Cerebellum (tissue), 4 donors: ENCODE measurements at places on chromosomes 7 and 10.
A peak's percentile ranks its signal among the peaks of the same experiment; 100 is the strongest.

DNA sequence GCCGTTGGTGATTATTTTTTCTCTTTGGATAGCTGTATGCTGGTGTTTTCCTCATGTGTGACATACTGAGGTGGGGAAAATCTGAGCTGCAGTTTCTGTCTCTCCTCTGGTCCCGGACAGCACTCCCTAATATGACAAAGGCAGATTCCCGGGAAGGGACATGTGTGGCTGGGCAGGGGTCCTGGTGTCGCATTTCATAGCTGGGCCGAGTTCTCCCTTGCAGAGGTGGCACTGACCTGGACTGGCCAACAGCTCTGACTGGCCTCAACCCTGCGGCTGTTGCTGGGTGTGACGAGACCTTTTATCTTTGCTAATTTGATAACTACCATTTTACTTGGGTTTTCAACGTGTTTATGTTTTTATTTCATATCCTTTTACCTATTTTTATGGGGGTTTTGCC is 248.6 kb upstream of the TCERG1L start:
- no peak for DNase-seq

GRCh38 chr7:12281038-12281437 is 69.9 kb downstream of the TMEM106B start:
- DNase-seq = no peak

- no peak for DNase-seq
Observed at GRCh38 chr10:37948210-37948609, 28.2 kb downstream of the ZNF25 start.

DNA sequence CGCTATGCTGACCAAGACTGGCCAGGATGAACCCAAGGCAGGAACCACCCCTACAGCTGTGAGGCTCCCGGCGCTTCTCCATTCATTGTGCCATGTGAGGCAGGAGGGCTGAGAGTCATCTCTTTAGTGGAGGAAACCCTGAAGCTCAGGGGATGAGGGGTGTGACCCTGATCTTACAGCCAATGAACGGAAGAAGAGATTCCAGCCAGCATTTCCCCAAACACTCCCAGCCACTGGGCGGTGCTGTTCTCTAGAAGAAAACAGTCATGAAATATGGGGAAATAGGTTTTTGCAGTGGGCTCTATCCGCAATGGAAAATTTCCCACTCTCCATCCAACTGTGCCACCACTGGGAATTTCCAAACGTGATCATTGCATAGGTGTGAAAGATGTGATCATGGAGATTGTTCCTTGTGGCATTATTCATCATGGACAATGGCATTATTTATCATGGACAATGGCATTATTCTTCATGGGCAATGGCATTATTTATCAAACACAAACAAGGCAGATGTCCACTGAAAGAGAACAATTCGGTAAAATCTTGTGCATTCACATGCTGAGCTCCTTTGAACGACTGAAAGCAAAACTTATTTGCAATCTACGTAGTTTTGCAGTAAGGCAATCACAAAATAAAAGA is 14.0 kb upstream of the SLC18A2 start:
- DNase-seq = no peak

- no peak for DNase-seq
Observed at GRCh38 chr10:89053555-89053954, 63.0 kb downstream of the FAS start.

- no peak for DNase-seq
Observed at GRCh38 chr10:93028883-93029282, 31.7 kb upstream of the CYP26C1 start.

- DNase-seq = peak; percentile 48
Observed at GRCh38 chr7:8260871-8261694, 884 bp downstream of the ICA1 start.

DNA sequence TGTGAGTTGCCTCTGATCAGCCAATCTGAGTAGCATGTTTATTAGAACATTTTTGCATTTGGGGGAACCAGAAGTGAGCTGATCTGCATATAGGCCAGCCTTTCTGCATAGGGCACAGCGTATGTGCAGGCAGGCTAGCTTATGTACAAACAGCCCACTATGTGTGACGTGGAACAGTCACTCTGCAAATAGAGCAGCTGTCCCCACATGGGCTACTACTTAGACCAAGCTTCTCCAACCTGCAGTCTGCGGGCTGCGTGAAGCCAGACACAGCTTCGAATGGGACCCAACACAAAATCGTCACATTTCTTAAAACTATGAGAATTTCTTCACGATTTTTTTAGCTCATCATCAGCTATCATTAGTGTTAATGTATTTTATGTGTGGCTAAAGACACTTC is 134.1 kb upstream of the FAM20C start:
- DNase-seq = no peak

DNA sequence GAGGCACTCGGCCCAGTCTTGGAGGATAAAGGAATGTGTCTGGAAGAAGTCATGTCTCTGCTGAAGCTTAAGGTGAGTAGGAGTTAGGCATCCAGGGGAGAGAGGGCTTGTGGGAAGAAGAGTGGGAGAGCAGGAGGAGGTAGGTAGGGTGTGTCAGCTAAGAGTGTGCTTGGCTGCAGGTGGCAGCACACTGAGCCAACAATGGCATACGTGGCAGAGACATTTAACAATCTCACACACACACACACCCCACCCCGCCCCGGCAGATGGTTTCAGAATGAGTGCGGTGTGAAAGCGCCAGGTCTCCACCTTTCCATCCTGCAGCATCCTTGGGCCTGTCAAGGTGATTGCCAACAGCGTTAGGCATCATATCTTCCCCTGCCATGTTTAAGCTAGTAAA is 11.2 kb upstream of the ARPC1A start:
- peak; percentile 4 for DNase-seq

- DNase-seq = no peak
Observed at GRCh38 chr10:103765981-103766380, 89.4 kb downstream of the SH3PXD2A start.

DNA sequence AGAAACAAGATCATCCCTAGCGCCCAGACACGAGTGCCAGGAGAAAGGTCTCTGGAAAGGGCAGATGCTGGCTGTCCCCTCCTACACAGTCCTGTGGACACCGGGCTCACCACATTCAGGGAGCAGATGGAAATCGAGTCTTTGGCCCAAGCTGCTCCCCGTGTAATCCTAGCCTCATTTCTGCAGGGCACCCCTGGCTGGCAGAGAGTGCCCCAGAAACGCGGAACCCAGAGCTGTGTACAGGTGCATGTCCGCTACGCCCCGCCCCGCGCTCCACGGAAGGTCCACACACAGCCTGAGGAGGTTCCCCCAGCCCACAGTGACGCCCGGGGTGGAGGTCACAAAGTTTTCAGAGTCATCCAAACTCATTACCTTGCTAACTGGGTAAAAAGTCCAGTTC is 202.8 kb downstream of the MAD1L1 start:
- peak; percentile 59 for DNase-seq

DNA sequence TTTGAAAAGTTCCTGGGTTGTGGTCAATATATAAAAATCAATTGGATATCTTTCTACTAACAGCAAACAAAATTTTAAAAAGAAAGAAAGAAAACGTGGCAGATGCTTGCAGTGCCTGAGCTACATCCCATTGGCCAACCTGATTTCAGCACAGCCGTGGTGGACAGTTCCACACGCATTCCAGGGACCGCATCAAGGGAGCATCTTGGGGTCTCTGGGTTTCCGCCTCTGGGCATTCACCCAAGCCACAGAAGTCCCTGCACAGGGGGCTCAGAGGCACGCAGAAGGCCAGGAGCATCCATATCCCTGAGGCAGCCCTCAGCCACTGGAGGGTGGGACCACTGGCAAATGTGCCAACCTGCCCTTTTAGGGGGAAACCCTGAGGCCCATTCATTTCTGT is 254.5 kb upstream of the RNF32 start:
- DNase-seq = no peak

GRCh38 chr7:836429-836828 is 4.2 kb downstream of the SUN1 start:
- peak; percentile 65 for DNase-seq

DNA sequence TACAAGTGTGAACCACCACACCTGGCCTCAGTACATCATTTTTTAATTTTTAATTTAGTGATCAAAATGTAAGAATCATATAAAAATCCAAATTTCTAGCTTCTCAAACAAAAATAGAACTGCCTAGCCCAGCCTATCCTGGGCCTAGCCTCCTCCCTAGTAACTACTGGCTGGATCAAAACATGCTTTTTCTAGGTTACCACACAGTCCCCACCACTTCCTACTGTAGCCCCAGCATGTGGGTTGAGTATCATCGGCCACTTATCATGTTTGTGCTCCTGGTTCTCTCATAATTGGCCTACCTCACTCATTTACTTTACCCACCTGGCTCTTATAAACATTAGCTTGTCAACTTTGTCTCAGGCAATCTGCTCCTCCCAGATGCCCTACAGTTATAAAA is 52.9 kb downstream of the DNAJC12 start:
- DNase-seq = no peak

- no peak for DNase-seq
Observed at GRCh38 chr10:74543276-74543675, 283.1 kb upstream of the KAT6B start.

DNA sequence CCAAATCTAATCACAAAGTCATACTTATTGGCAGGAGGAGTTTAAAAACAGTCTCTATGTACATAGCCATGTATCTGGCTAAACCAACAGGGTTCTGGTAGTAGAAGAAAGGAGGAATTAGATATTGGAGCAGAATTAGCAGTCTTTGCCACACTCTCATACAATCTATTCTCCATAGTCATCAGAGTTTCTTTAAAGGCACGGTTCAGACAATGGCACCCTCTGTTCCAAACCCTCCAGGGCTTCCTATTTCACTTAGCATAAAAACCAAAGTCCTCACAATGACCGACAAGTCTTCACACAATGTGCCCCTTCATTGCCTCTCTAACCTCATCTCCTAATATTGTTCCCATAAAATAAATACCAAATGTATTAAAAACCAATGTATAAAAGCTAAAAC is 12.7 kb downstream of the ZNF438 start:
- DNase-seq = no peak

GRCh38 chr10:113274176-113274829 is 278.6 kb upstream of the HABP2 start:
- DNase-seq = no peak

DNA sequence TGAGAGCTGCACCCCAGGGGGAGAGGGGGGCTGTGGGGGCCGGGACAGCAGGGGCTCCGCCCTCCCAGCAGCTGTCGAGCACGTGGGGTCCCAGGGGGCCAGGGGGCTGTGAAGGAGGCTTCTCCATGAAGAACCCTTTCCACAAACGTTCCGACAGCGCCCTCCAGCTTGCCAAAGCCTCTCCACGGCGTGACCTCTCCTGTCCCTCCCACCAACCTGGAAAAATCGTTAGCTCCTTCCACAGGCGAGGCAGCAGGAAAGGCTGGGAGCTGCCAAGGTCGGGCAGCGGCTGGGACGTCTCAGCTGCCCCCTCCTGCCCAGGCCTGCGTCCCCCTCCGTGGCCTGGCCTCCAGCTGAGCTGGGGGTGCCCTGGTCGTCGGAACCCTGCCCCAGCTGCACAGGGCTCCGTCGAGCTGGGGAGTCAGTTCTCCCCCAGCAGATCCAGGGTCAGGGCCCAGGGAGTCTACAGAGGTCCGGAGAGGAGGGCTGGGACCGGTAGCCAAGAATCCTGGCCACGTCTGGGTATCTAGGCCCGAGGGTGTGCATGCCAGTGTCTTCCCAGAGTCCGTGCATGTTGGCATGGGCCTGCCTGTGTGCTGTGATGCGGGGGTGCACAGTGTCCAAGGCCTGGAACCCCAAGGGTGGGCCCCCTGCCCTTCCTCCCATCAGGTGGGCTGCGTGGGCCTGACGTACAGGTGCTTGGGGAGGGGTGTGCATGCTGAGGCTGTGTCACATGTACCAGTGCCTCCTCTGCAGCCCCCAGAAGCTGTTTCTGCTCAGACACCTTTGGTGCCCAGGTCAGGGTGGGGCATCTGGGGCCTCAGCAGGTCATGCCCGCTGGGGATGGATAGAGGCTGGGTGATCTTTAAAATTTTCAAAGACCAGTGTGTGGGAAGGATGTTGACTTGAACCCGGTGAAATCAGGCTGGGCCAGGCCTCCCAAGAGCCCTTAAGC is 66.5 kb downstream of the UNCX start:
- no peak for DNase-seq

DNA sequence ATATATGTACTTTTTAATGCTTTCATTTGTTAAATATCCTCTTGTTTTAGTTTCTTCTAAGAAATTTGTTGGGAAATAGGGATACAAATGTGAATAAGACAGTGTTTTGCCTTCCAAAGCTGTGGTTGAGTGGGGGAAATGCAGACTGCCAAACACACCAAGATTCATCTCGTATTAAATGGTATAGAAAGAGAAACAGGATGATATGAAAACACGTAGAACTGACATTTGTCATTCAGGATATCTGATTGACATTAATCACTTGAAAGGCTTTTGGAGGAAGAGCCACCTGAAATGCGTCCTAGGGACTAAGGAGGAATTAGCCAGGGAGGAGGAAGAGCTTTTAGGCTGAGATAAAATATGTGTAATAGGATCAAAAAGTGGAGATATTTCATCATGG is 287.4 kb upstream of the SEMA3C start:
- no peak for DNase-seq

GRCh38 chr7:4058158-4058557 is 623.9 kb upstream of the FOXK1 start:
- DNase-seq = no peak

DNA sequence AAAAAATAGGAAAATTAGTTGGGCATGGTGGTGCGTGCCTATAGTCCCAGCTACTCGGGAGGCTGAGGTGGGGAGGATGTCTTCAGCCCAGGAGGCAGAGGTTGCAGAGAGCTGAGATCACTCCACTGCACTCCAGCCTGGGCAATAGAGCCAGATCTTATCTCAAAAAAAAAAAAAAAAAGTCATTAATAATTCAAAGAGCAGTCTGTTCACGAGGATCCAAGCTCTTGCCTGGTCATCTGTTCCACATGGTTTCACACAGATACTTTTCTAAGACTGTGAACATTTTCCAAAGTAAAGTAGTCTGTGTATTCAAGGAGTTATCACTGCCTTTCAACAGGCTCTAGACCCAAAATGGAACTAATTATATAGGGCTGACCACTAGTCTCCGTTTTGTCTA is 86.9 kb downstream of the ZNF277 start:
- no peak for DNase-seq

DNA sequence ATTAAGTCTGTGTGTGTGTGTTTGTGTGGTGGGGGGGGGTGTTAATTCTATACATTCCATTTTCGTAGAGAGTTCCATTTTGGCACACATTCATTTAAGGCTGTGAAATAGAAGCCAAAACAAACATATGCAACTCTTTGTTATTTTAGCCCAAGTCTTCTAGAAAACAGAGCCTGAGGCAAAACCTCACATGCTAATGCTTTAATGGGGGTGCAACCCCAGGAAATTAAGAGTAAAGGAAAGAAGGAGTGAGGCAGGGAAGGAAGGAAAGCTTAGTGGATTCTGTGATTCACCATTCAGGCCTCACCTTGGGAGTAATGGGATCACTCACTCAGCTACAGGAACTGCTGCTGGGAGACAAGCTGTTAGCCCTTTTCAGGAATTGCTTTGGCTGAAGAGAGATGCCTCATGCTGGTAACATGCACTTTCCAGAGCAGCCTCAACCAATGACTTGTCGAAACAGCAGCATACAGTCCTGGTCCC is 73.0 kb upstream of the CTTNBP2 start:
- DNase-seq = peak; percentile 68

DNA sequence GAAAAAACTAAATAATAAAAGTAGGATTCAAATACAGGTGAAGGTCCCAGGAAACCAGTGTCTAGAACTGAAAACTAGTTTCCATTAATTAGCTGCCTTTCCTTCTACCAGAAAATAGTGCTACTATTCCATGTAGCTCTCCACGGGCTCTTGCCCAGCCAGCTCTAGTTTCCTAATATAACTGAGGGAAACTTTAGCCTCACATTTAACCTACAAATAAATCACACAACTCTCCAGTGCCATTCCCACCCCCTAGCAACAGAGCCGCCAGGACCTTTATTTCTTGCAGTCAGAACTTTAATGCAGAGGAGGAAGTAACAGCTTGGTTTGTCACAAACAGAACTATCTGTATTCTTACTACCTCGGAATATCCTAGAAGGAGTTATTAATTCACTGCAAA is 10.3 kb downstream of the TOMM7 start:
- DNase-seq = no peak
